RWPE1 (cell line): ENCODE measurements at places on chromosomes 4 and X.

DNA sequence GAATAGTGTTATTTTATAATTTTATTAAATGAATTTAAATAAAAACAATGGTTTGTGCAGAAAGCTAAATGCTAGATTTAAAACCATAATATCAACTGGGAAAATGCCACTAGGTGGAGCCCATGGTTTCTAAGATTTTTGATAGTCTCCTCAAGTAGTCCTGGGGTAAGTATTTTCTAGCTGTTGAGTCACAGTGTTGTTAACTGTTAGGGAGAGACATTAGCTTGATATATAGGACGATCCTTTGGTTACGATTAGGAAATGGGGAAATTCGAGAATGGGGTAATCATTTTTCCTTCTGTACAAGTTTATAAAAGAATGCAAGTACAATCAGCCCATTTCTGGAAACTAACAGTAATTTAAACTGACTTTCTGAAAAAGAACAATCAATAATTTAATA is 378.4 kb downstream of the ANKRD50 start:
- peak; percentile 62 for DNase-seq

DNA sequence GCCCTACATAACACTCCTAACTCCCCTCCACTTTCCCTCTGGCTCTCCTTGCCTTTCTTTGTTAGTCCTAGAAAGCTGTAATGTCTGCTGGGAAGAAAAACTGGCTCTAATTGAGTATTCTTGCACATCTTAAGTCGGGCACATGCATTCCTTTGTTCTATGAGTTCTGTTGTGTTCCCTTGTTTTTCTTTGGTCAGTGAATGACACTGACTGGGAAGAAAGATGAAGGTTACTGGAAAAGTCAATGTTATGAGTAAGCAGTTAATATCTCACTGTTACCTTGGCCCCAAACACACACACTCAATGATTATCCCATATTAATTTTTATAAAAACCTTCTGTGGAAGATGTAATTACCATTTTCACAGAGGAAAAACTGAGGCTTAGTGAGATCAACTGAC is 215.9 kb downstream of the SOWAHB start:
- no peak for DNase-seq

DNA sequence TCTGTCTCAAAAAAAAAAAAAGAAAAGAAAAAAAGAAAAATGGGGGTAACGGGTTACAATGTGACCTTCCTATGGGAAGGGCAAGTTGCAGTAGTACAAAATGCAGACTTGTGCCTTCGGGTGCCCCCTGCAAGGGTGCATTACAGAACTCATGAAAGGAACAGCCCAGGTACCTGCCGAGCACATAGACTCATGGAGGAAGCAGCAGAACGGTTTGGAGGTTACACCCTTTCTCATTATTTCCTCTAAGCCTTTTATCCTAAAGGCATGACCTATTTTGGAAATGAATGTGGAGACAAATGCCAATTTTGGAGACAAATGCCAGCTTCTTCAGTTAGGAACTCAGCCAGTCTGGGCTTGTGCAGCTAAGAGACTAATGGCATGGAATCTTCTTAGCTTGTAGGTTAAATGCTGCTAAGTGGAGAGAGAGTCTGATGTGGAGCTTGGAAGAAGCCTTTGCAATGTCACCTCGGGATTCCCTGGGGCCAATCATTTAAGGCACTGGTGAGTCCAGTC is 44.1 kb upstream of the PRKX start:
- DNase-seq, result no peak

- peak; percentile 28 for DNase-seq
These were observed at the start of gene PCSK1N for GRCh38 chrX:48835524-48836329. TSS of gene PCSK1N (minus strand) at chrX:48835610. CDS start at chrX:48835532, 78 bp downstream.

DNA sequence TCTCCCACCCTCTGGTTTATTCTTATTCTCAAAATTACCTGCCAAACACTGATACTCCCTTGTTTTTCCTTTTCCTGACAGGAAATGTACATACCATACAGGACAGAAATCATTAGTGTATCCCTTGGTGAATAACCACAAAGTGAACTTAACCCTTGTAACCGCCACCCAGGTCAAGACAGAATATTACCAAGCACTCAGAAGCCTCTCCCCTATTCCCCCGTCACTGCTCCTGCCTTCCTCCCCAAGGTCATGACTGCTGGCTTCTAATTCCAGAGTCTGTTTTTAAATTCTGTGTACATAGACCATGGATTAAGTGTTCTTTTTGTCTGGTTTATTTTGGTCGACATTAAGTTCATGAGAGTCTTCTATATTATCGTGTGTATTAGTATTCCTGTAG is 37.7 kb downstream of the HTT start:
- DNase-seq, result no peak

DNA sequence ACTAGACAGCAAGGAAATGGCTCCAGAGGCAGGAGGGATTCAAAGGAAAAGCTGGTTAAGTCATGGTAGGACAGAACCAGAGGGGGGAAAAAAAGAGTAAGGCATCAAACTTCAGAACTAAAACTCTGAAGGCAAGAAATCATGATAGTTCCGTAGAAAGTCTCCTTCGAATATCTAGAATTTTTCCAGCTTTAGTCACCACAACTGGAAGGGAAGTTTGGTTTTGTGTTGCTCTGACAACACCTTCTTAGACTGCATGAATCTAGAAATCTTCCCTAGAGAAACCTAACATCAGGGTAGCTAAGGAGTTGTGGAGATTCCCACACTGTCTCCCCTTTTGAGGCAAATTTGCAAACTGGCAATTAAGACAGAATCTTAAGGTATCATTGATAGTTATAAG is 33.7 kb downstream of the AMMECR1 start:
- DNase-seq, result peak; percentile 44

DNA sequence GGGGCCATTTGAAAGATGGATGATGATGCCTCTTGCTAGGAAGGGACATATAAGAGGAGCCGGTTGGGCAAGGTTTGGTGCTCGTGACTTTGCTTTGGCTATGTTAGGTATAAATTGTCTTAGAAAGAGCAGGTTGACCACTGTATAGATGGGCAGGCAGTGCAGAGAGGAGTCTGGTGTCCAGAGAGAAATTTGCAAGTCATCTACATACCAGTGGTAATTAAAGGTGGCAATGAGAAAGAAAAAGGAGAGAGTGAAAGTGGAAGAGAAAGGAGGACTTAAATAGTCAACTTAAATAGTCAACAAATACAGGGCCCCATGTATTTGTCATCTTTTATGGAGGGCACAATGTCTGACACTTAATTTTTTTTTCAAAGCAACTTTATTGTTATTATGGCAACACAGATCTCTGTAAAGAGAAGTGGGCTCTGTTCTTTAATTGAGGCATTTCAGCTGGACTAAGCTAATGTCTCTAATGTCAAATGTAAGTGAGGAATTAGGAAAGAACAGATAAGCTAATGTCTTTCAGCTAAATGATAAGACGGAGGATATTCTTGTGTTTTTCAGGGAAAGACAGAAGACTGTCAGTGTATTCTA is 75.4 kb upstream of the ANXA3 start:
- DNase-seq, result no peak

DNA sequence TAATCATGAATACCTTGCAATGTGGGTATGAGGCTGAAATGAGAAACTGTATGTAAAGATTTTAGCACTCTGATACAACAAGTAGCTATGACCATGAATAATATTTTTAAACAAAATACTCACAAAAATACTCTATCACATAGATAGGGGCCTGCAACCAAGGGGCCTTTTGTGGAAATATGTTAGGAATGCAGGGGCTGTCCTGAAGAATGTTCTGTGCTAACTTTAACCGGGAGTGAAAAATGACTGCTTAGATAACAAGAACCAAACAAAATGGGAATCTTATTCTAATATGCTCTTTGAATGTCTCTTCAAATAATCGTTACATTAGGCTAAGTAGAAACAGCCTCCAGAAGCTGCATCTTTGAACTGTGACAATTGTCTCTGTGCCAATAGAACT is 37.9 kb upstream of the GYPA start:
- DNase-seq, result no peak

DNA sequence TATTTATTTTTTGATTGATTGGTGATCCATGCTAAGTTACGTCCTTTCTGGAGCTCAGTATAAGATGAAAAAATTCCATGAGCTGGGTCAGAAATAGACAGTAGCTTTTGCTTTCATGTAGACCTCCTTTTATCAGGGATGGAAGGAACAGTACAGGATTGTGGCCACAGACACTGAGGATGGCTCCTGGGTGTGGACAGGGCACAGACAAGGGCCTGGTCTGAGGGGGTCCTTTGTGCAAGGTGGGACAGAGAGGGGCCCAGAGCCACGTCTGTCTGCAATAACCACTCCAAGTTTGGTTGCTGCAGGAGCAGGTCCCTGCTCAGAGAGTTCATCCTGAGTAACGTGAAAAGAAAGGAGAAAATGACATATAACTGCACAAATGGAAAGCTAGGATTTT is 127.1 kb downstream of the ENPP6 start:
- no peak for DNase-seq

DNA sequence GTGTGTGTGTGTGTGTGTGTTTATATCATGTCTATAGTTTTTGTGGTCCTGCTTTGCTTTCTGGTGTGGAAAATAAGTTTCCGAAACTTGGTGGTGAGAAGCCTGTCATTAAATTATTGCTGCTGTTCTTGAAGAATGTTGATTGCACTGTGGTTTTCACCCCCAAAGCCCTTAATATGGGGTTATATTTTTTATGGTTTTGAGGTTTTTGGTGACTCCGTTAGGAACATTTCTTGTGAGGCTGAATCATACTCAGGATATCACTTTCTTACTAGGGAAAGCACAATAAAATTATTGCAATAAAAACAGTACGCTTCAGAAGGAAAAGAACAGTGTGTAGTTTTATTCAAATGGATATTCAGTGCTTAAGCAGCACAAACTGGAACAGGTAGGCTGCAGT is 539.1 kb upstream of the MAGEB18 start:
- DNase-seq, result no peak

GRCh38 chr4:37383579-37384229 is 139.2 kb downstream of the NWD2 start:
- peak; percentile 34 for DNase-seq

DNA sequence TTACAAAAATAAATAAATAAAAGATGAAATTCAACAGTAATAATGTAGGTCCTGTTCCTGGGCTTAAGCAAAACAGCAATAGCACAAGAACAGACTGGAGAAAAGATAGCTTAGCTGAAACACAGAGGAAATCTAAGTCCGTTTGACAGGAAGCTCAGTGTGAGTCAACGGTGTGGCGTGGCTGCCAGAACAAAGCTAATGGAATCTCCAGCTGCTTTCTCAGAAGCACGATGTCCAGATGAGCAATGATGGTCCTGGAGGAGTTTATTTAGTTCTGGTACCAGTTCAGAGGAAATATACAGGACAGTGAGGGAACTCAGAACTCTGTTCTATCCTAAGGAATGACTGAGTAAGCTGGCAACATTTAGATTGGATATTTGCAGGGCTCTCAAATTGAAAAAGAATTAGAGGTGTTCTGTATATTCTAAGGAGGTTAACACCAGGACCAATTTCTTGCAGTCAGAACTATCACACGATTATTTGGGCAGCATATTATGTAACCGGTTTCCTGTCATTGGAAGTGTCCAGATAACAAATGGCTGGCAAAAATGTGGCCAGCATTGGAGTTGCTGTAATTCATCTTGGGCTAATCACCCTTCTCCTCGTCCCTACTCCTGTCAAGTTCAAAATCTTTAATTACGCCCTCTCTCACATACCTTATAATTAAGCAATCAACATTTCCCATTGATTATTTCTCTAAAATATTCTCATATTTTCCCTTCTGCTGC is 12.7 kb downstream of the GAB3 start:
- no peak for DNase-seq

DNA sequence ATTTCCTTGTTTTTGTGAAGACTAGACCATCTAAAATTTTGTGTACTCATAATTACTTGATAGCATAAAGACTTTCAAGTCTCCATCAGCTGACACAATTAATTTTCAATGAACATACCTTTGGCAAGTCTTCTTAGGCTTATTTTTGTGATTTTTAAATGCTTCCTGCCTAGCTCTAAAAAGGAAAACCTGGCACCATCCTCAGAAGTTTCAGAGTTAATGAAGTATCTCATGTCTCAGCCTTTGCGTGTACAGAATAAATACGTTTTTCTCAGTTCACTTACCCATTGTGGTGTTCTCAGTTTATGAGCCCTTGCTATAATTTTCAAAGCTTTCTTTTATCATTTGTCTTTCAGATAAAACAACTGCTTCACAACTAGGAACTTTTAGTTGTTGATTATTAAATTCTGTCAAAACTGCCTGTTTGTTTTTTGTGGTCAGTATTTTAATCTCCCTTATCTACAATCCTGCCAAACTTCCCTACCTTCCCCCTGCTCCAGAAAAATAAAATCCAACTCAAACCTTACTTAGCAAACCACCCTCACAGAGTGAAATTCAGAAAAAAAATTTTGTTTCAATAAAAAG is 21.6 kb downstream of the ADD1 start:
- no peak for DNase-seq

DNA sequence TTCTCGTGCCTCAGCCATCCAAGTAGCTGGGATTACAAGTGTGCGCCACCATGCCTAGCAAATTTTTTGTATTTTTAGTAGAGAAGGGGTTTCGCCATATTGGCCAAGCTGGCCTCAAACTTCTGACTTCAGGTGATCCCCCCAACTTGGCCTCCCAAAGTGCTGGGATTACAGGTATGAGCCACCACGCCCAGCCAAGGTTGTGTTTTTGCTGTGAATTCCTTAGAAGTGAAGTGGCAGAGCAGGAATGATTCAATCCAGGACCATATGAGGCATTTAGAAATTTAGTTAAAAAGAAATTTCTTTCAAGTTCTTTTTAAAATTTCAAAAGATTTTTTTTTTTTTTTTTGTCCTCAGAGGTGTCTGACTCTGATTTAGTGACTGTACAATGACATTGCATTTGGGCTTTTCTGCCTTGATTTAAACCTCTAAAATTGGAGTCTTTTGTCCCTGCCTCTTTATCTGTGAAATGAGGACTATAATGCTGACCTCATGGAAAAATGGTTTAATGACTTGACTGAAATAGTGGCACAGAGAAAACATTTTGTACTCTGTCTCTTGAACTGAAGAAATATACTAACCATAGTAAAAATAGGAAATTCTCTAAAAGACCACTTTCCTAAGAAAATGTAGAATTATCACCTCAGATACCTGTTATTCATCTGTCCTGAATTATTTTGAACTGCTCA is 59.9 kb downstream of the CXCL13 start:
- DNase-seq, result no peak

GRCh38 chrX:72046447-72046846 is 85.3 kb downstream of the RTL5 start:
- DNase-seq, result no peak

- DNase-seq, result no peak
These were observed 141.4 kb upstream of the LNX1 start for GRCh38 chr4:53732661-53733060.

- peak; percentile 10 for DNase-seq
These were observed 103.6 kb upstream of the ADGRG2 start for GRCh38 chrX:19225909-19226308.

DNA sequence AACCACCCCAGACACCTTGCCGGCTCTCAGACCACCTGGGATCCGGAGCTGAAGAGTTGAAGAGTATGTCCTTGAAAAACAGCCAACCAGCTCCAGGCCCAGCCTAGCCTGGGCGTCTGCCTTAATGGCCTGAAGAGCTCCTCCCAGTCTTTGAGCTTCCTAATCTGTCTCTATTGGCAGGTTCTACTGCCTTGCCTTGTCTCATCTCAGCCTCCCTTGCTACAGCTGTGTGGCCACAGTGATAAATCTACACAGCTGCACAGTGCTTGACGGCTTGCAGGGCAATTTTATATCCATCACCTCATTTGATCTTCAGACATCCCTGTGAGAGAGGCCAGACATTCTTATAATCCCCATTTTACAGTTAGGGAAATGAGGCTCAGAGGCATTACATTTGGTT is 19.9 kb downstream of the AWAT2 start:
- no peak for DNase-seq
